ENCODE measurements at places on chromosomes 11 and 22. TPM values are rescaled to one million over a fixed set of nuclear protein-coding genes. Genes with fewer than 3 reads are reported as not detected.
A peak's percentile ranks its signal among the peaks of the same experiment; 100 is the strongest.

GRCh38 chr11:10938650-10939387, 81.0 kb upstream of the ZBED5 start:
- H3K27me3 ChIP-seq = no peaks in the 10 kb centered on the region
- DNase-seq = no peak

DNA sequence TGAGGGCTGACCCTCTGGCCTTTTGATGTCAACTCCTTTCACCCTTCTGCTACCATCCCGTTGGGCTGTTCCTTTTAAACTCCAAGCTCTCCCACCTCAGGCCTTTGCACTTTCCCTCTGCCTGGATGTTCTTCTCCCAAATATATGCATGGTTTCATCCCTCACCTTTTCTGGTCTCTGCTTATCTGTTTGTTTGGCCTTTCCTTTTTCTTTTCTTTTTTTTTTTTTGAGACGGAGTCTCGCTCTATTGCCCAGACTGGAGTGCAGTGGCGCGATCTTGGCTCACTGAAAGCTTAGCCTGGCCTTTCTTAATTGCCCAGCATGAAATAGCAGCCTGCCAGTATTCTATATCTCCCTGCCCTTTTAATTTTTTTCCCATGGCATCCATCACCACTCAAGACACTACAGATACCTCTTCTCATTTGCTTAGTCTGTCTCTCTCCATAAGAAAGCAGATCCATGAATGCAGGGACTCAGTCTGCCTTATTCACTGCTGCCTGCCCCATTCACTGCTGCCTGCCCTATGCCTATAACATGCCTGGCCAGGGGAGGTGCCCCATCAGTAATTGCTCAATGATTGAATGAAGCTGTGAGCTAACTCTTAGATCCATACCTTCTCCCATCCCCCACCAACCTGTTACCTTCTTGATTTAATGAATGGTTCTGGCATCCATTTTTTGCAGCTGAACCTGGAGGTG, 58.4 kb upstream of the CLTCL1 start:
- no peak overlapping the region for H3K4me3 ChIP-seq
- H3K27ac ChIP-seq = peak overlapping the region; percentile 13
- H3K4me1 ChIP-seq = no peaks in the 10 kb centered on the region
- no peaks in the 10 kb centered on the region for H3K27me3 ChIP-seq

- H3K36me3 ChIP-seq = peaks cover 4% of the 10 kb centered on the region
- DNase-seq = no peak
- H3K4me1 ChIP-seq = no peaks in the 10 kb centered on the region
- H3K4me3 ChIP-seq = no peak overlapping the region
Measured at GRCh38 chr11:92653454-92653853, 316.0 kb upstream of the MTNR1B start.

- no peak overlapping the region for H3K4me3 ChIP-seq
- peaks cover 6% of the 10 kb centered on the region for H3K4me1 ChIP-seq
- no peaks in the 10 kb centered on the region for H3K36me3 ChIP-seq
- no peak for DNase-seq
- H3K27ac ChIP-seq = no peak overlapping the region
- peaks cover 15% of the 10 kb centered on the region for H3K27me3 ChIP-seq
Measured at GRCh38 chr22:27581688-27582087, 219.9 kb downstream of the MN1 start.

The TCN1 gene
- not detected for total RNA-seq

The TSPAN32 gene
- total RNA-seq = not detected

The TRIM49 gene
- total RNA-seq = not detected

GRCh38 chr11:73750228-73750627, 10.6 kb downstream of the RAB6A start:
- H3K27ac ChIP-seq = peak overlapping the region; percentile 50
- peaks cover 22% of the 10 kb centered on the region for H3K4me1 ChIP-seq
- H3K36me3 ChIP-seq = no peaks in the 10 kb centered on the region

DNA sequence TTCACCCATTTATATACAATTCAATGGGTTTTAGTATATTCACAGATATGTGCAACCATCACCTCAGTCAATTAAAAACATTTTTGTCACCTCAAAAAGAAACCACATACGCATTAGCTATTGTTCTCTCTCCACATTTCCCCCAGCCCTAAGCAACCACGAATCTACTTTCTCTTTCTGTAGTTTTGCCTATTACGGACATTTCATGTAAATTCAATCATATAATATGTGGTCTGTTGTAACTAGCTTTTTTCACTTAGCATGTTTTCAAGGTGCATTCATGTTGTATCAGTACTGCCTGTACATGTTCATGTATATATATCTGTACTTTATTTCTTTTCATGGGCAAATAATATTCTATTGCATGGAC, 104.7 kb upstream of the RRM1 start:
- no peak overlapping the region for H3K27ac ChIP-seq
- H3K27me3 ChIP-seq = peaks cover 4% of the 10 kb centered on the region
- H3K36me3 ChIP-seq = peaks cover 13% of the 10 kb centered on the region
- DNase-seq = no peak
- peaks cover 4% of the 10 kb centered on the region for H3K4me1 ChIP-seq
- H3K4me3 ChIP-seq = no peak overlapping the region

The OR2AT4 gene
- total RNA-seq = not detected

The DERL3 gene
- total RNA-seq = 5.7 TPM

The CYTH4 gene
- not detected for total RNA-seq

DNA sequence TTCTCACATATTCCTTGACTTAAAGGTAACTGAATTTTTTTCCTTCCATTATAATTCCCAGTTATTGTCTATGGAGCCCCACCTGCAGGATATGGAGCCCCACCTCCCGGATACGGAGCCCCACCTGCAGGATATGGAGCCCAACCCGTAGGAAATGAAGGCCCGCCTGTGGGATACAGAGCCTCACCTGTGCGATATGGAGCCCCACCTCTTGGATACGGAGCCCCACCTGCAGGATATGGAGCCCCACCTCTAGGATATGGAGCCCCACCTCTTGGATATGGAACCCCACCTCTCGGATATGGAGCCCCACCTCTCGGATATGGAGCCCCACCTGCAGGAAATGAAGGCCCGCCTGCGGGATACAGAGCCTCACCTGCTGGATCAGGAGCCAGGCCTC, 28.1 kb downstream of the WBP2NL start:
- H3K27me3 ChIP-seq = peaks cover 18% of the 10 kb centered on the region
- H3K4me1 ChIP-seq = no peaks in the 10 kb centered on the region
- no peak overlapping the region for H3K4me3 ChIP-seq

- DNase-seq = no peak
- peaks cover 4% of the 10 kb centered on the region for H3K4me1 ChIP-seq
- H3K27ac ChIP-seq = no peak overlapping the region
Measured at GRCh38 chr11:61777234-61778090, 14.9 kb downstream of the TMEM258 start.

GRCh38 chr11:85784480-85785265, 26.3 kb downstream of the SYTL2 start:
- no peak for DNase-seq
- H3K27ac ChIP-seq = no peak overlapping the region
- H3K27me3 ChIP-seq = no peaks in the 10 kb centered on the region
- no peak overlapping the region for H3K4me3 ChIP-seq
- peaks cover 2% of the 10 kb centered on the region for H3K36me3 ChIP-seq

The HTR3A gene
- total RNA-seq = 4.6 TPM

- H3K27me3 ChIP-seq = no peaks in the 10 kb centered on the region
- H3K36me3 ChIP-seq = no peaks in the 10 kb centered on the region
- H3K4me3 ChIP-seq = no peak overlapping the region
- no peak overlapping the region for H3K27ac ChIP-seq
- DNase-seq = no peak
Measured at GRCh38 chr11:71281204-71281603, 28.8 kb upstream of the SHANK2 start.

GRCh38 chr11:1748636-1749394, 1.6 kb downstream of the IFITM10 start:
- no peak overlapping the region for H3K27ac ChIP-seq
- peaks cover 17% of the 10 kb centered on the region for H3K4me1 ChIP-seq

- H3K27ac ChIP-seq = no peak overlapping the region
- no peak overlapping the region for H3K4me3 ChIP-seq
- DNase-seq = no peak
- no peaks in the 10 kb centered on the region for H3K36me3 ChIP-seq
- H3K27me3 ChIP-seq = no peaks in the 10 kb centered on the region
- H3K4me1 ChIP-seq = peaks cover 14% of the 10 kb centered on the region
Measured at GRCh38 chr11:83608571-83608970, 322.4 kb upstream of the CCDC90B start.

- H3K27ac ChIP-seq = peak overlapping the region; percentile 97
- no peaks in the 10 kb centered on the region for H3K27me3 ChIP-seq
- peaks cover 91% of the 10 kb centered on the region for H3K4me1 ChIP-seq
- DNase-seq = no peak
- peaks cover 6% of the 10 kb centered on the region for H3K36me3 ChIP-seq
Measured at GRCh38 chr11:12724301-12725054, 50.3 kb downstream of the TEAD1 start.

DNA sequence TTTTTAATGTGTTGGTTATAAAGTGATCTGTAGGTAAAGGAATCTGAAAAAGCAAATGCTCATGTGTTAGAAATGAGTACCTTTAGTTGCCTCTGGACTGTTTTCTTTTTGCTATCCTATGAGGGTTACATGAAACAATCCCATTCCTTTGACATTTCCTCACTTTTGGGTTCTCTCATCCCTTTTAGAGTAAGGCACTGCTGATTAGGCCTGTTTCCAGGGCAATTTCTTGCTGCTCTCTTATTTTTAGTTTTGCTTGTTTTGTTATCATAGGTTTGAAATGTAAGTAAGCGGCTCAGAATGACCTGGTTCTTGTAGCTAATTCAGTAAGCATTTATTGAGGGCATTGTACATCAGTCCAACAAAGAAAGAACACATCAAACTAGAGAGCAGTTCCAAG, 138.9 kb downstream of the DDX10 start:
- DNase-seq = no peak
- no peak overlapping the region for H3K4me3 ChIP-seq
- no peaks in the 10 kb centered on the region for H3K36me3 ChIP-seq
- H3K27me3 ChIP-seq = no peaks in the 10 kb centered on the region

The OR51G2 gene
- total RNA-seq = not detected

GRCh38 chr11:107172996-107173395, 154.7 kb upstream of the GUCY1A2 start:
- H3K27ac ChIP-seq = no peak overlapping the region
- H3K4me1 ChIP-seq = no peaks in the 10 kb centered on the region
- no peak overlapping the region for H3K4me3 ChIP-seq
- H3K36me3 ChIP-seq = no peaks in the 10 kb centered on the region

DNA sequence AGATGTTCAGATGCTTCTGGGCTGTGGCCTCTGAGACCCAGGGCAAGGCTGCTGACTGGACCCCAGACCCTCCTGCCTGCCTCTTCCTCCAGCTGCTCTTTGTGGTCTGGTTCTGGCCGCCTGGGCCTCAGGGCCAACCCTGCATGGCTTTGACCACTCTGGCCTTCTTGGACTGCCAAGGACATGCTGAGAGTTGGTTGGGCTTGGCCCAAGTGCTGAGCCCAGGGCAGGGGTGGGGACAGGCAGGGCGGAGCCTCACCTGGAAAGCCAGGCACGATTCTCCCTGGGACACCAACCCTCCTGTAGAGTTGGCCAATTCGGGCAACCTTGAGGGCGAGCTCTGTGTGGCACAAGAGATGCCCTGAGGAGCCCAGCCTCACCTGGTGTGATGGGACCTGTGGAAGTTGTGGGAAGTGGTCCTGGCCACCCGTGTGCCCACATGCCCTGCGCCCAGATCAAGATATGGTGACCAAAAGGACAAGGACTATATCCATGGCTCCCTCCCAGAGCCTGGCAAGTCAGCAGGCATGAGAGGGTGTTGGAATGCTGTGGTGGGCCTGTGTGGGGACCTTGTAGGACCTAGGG, 11.6 kb downstream of the TANGO2 start:
- H3K4me1 ChIP-seq = peaks cover 2% of the 10 kb centered on the region
- no peaks in the 10 kb centered on the region for H3K36me3 ChIP-seq
- no peaks in the 10 kb centered on the region for H3K27me3 ChIP-seq
- H3K4me3 ChIP-seq = no peak overlapping the region
- DNase-seq = no peak
- H3K27ac ChIP-seq = no peak overlapping the region

The IGLL1 gene
- total RNA-seq = not detected

The ARHGAP20 gene
- 0.20 TPM for total RNA-seq

The MMP8 gene
- not detected for total RNA-seq

GRCh38 chr11:2440646-2441045, 3.7 kb downstream of the TRPM5 start:
- H3K4me3 ChIP-seq = no peak overlapping the region
- no peaks in the 10 kb centered on the region for H3K36me3 ChIP-seq
- DNase-seq = no peak
- no peak overlapping the region for H3K27ac ChIP-seq
- H3K27me3 ChIP-seq = peaks cover 71% of the 10 kb centered on the region

The SLC43A1 gene
- total RNA-seq = 4.5 TPM

DNA sequence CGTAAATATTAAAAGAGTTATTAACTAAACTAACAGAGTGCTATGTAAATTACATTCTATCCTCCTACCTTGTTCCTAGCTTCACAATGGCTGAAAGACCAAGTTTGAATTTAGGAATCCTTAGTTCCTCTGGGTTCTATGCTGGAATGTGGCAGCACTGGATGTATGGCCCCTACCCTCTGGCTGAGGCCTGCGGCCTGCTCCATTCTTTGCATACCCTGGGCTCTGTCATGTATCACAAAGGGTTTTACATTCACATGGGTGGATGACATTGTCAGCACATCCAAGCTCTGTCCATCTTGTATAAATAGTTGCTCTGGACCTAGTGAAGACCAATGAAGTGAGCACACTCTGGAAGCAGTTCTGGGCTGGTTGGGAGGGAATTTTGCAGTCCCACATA, 54.5 kb downstream of the AASDHPPT start:
- no peaks in the 10 kb centered on the region for H3K36me3 ChIP-seq
- H3K4me3 ChIP-seq = no peak overlapping the region
- peaks cover 11% of the 10 kb centered on the region for H3K27me3 ChIP-seq
- H3K27ac ChIP-seq = no peak overlapping the region

DNA sequence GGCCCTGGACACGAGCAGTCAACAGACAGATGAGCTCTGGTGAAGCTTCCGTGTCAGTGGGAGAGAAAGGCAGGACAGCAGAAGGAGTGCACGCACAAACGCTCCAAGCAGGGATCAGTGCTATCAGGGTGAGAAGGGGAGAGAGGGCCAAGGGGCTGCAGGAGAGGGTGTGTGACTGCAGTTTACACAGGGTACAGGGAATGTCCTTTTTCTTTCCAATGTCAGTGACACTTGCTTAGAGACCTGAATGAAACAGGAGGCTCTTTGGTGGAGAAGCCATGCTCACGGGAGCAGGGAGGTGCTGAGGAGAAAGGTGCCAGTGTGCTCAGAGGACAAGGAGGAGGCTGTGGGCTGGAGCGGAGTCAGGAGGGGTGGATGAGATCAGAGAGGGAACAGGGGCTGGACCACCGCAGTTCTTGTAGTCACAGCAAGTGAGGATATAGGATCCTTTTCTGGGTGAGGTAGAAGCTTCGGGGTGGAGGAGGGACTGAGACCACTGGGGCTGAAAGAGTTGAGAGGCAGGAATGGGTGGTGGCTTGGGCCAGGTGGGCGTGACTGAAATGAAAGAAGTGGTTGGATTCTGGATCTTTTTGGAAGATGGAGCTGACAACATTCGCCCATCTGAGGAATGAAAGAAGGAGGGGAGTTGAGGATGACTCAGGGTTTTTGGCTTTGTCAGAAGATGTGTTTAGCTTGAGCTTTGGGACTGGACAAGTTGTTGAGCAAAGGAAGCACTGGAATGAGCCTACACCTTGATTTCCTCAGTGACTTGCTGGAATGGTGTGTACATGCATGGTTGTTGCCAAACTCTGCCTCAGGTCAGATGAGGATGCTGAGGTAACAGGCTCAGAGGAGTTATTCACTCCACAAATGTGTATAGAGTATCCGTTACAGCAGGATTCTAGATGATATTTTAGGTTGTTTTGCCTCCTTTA, 87.9 kb downstream of the ADAMTS15 start:
- H3K4me1 ChIP-seq = peaks cover 36% of the 10 kb centered on the region
- H3K27me3 ChIP-seq = no peaks in the 10 kb centered on the region
- no peak overlapping the region for H3K4me3 ChIP-seq
- H3K36me3 ChIP-seq = peaks cover 3% of the 10 kb centered on the region

GRCh38 chr11:17513853-17514252, 30.4 kb downstream of the USH1C start:
- no peak overlapping the region for H3K27ac ChIP-seq
- peaks cover 14% of the 10 kb centered on the region for H3K4me1 ChIP-seq
- peaks cover 86% of the 10 kb centered on the region for H3K27me3 ChIP-seq
- no peaks in the 10 kb centered on the region for H3K36me3 ChIP-seq
- H3K4me3 ChIP-seq = no peak overlapping the region

Data from neural crest cell (in vitro differentiated cells).